Activated CD8-positive, alpha-beta memory T cell treated with anti-CD3 and anti-CD28 coated beads, Interleukin-2, amount 10 ng/mL, durations not matched to agents 7 days and 5 days (primary cell): ENCODE measurements at places on chromosomes 5 and 9. TPM values are rescaled to one million over a fixed set of nuclear protein-coding genes. Genes with fewer than 3 reads are reported as not detected.
A peak's percentile ranks its signal among the peaks of the same experiment; 100 is the strongest.

The SMIM27 gene
- 20.8 TPM for total RNA-seq

GRCh38 chr9:125949703-125950460, 202.7 kb downstream of the PBX3 start:
- no peak for DNase-seq

DNA sequence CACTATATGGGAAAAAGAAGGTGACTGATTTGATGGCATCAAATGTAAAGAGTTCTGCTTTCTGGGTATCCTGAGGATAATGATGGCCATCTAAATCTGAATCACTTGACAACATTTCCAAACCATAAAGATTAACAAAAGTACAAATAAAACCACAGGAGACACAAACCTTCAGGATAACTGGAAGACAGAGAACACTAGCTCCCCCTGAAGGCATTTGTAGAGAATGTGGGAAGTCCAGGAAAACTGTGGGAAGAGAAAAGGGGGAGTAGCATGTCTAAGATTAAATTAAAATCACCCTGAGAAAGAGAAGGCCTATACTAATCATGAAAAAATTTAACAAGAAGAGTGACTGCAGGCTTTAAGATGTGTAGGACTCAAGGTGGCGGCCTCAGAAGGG, 116.2 kb downstream of the PRELID2 start:
- no peak for DNase-seq

DNA sequence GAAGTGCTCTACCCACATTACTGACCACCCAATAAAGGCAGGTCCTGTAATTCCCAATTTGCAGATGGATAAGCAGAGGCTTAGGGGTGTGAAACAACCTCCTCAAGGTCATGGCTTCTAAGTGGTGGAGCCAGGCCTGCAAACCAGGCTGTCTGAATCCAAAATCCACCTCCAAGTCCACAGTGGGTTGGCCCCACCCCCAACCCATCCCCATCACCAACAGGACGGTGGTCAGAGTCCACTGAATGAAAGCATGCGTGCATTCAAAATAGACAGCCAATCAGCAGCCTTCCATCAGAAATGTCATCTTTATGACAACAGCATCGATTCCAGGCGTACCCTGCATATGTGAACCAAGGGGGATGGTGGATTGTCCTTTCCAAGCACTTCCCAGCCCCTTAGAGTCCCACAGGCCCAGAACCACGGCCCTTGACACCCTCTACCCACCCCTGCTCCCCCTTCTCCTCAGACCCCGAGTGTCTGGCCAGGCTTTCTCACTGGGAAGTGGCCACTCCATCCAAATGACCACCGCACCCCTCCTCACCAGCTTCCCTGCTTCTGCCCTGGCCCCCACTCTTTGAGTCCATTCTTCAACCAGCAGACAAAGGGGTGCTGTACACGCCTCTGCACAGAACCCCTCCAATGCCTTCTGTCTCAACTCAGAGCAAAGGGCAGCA, 133.1 kb downstream of the KCNIP1 start:
- no peak for DNase-seq

The TMEM245 gene
- total RNA-seq, result 39.2 TPM

DNA sequence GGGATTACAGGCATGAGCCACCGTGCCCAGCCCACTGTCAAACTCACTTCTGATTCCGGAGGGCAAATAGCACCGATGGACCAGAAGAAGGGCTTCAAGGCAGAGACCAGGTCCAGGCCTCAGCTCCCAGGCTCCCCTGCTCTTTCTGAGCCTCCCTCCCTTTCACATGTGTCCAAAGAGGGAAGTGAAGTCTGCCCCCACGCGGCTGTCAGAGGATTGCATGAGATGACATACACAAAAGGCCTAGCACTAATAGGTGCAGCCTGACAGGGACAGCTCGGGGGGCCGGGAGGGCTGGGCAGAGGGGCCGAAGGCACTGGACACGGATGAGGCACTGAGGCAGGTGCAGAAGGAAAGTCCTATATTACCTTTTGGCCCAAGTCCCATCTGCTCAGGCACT, 16.1 kb downstream of the FBP1 start:
- DNase-seq, result peak; percentile 49

GRCh38 chr9:88342246-88342645, 46.0 kb upstream of the SPIN1 start:
- DNase-seq, result no peak

GRCh38 chr5:86861512-86861911, 243.8 kb downstream of the COX7C start:
- no peak for DNase-seq

The N4BP3 gene
- 1.1 TPM for total RNA-seq

The C5orf52 gene
- total RNA-seq, result not detected

GRCh38 chr9:94692601-94693000, 33.9 kb upstream of the AOPEP start:
- DNase-seq, result no peak

GRCh38 chr5:112356178-112356956, 62.7 kb downstream of the EPB41L4A start:
- DNase-seq, result no peak

GRCh38 chr9:99129091-99129490, 24.2 kb downstream of the TGFBR1 start:
- DNase-seq, result no peak

The SCGB3A2 gene
- total RNA-seq, result not detected

DNA sequence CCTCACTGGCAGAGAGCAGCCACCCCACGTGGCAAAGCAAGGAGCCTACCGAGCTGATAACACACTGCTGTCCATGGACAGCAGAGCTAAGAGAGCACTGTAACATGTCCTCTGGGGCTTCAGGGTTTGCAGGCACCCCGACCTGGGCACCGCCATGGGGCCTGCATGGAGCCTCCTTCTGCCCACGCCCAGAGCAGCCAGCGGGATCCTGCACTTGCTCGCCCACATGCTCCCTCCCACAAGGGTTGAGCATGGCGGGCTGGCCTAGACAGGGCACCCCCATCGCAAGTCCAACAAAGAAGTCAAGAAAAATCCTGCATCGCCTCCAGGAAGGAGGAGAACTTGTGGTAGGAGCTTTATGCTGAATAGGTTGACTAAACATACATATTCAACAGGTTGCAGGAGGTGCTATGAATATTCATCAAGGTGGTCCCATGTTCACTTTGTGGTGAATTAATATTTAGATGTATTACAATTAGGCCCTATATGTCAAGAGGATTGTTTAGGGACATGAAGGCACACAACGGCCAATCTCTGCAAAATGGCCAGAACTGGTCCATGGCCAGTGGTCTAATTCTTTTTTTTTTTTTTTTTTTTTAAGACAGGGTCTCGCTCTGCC, 3.8 kb upstream of the MIGA2 start:
- DNase-seq, result no peak

DNA sequence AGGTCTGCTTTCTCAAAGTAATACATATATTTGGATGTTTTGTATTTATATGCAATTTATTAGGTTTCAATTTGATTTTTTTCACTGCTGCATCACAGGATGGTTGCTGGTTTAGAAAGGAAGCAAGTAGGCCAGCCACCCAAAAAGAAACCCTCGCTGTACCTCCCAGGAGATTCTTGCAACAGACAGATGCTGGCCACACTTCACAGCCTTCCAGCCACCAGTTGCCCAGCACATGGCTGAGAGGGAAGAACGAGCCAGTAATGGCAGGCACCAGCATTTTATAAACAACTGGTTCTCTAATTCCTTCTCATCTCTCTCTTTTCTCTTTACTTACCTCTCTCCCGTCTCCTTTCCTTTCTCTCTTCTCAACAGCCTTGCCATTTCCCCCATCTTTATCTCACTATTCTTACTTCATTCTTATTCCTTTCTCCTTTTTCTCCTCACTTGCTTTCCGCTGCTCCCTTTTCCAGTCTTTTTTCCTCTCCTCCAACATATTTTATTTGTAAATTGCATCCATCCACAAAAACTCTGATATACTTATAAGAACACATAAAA, 38.9 kb downstream of the EFNA5 start:
- no peak for DNase-seq

GRCh38 chr9:127578952-127579853, 32.9 kb upstream of the STXBP1 start:
- DNase-seq, result peak; percentile 91

DNA sequence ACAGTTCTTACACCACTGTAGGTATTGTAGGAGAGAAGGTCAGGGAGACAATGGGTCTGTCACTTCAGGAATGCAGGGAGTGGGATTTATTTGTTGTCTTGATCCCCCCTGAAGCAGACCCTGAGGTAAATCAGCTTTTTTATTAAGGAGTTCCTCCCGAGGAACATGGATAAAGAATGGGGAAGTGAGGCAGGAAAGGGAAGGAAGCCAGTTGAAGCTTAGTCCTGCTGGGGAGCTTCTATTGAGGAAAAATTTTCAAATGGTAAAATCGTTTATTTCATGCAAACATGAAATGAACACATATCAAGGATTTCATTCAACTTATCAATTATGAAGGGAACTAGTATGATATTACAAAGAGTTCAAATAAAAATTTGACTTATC, 318.6 kb upstream of the PIK3R1 start:
- DNase-seq, result no peak

- no peak for DNase-seq
Measured at GRCh38 chr5:136453986-136454758, 88.8 kb upstream of the TRPC7 start.

The PCDH12 gene
- 0.12 TPM for total RNA-seq

- DNase-seq, result no peak
Measured at GRCh38 chr9:124493794-124494479, 13.3 kb downstream of the NR5A1 start.

The TNFSF8 gene
- total RNA-seq, result 30.3 TPM

- DNase-seq, result no peak
Measured at GRCh38 chr5:74169701-74170100, 470.8 kb downstream of the ENC1 start.

DNA sequence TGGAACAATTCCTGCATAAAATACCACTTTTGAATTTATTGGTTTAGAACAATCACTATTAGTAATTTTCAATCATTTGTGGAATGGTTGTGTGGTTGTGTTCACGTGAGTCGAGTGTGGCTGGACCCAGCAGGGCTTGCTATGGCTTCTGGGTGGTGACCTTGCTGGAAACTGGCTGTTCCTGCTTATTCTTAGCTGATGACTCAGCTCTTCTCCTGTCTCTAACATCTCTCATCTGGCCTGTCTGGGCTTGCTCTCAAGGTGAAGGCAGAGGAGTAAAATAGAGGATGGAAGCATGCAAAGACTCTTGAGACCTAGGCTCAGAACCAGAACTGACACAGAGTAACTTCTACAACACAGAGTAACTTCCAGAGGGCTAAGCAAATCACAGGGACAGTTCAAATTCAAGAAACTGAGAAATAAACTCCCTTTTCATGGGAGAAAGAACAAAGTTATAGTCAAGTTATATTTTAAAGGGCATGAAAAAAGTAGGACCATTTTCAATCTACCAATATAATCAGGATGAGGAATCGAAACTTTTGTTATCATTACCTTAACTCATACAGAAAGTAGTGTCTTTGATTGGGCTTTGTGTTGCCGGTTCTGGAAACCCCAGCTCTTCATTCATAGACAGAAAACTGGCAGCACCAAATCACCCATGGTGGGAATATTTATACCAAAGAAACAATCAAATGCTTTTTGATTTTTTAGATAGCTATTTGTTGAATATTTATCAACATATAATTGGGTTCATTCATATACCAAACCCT, 665.1 kb downstream of the CDH18 start:
- DNase-seq, result no peak

The PCDH1 gene
- total RNA-seq, result not detected

DNA sequence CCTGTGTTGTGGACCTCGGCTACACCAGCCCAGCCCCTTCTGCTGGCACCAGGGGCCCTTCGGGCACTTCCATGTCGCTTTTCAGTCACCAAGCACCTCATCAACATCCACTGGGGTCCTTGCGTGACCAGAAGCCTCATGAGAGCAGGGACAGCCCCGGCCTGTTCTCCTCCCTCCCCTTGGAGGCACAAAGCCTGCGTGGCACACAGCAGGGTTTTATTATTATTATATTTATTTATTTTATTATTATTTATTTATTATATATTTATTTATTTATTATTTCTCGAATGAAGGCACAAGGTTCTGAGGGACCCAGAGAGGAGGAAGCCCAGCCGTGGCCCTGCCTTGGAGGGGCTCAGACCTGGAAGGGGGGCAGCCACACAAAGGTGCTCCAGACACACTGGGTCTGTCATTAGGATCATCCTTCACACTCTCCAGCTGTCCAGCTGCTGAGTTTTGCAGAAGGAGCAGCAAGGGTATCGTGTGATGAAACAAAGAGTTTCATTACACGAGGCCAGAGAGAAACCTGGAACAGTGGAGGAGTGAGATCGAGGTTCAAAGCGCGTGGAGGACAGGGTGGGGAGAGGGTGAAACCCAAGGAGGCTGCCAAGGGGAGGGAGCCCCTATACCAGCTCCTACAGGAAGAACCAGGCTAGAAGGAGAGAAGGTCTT, 5.2 kb downstream of the VAV2 start:
- DNase-seq, result no peak

The MCIDAS gene
- not detected for total RNA-seq

The WNT8A gene
- not detected for total RNA-seq

The ARSB gene
- 12.3 TPM for total RNA-seq

The PLAC8L1 gene
- 0.87 TPM for total RNA-seq

DNA sequence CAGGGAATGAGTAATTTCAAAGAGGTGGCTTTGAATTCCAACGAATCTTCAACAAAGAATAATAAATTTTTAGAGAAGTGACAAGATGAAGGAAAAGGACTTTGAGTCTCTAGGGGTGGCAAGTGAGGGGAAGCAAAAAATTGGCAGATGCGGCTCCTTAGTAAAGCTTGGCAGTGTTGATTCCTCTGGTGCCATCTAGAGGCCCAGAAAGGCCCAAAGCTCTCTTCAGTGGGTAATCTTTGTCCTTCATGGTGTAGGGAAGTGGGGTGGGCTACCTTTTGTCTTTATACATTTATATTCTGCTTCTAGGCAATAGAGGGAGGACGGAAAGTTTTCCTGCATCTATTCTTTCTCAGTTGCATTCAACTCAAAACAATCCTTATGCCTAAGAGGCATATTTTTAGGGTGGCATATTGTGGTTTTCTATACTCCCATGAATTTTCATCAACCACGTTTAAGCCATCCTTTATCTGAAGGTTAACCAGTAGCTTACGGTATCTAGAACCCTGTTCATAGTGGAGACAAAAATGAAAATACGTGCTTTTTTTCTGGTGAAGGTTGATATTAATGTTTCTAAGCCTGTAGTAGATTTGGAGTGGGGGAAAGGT, 17.5 kb upstream of the ROPN1L start:
- DNase-seq, result no peak

DNA sequence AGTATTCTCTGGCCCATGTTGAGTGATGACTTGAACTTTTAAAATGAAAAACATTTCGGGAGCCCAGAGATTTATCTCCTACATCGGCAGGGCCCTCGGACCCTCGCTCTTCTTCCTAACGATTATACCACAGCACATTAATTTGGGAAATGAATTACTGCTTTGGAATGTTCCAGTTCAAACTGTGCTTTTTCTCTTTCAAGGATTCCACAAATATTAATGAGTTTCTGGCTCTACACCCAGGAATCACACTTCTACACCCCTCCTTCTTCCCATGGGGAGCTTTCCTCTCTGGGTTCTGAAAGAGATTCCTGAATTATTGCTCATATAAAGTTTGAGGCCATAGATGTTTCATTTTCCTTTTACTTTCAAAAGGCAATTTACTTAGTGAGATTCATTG, 41.2 kb downstream of the NSG2 start:
- DNase-seq, result no peak

GRCh38 chr9:93941493-93941892, 13.7 kb downstream of the BARX1 start:
- DNase-seq, result no peak

The MARCHF11 gene
- not detected for total RNA-seq

- no peak for DNase-seq
Measured at GRCh38 chr9:34592895-34593601, 3.5 kb upstream of the CNTFR start.

- DNase-seq, result no peak
Measured at GRCh38 chr5:61916621-61917620, 389.1 kb upstream of the KIF2A start.

The PAEP gene
- total RNA-seq, result not detected
